ENCODE measurements at places on chromosomes 1 and 21.

DNA sequence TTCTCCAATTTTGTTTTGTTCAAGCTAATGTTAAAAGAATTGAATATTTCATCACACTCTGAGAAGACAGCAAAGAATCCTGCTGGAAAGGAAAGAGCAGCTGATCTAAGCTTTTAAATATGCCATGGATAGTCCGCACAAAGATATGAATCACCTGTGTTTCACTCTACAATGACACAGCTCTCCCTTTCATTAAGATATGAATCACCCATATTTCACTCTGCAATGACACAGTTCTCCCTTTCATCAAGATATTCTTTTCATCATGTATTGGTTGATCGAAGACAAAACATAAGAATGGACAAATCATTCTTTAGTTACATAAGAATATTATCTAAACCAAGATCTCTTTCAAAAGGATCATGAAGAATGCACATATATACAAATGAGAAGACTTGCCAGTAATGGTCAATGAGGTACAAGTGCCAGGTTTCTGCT, 367.3 kb downstream of the SMYD3 start:
- DNase-seq, result no peak

DNA sequence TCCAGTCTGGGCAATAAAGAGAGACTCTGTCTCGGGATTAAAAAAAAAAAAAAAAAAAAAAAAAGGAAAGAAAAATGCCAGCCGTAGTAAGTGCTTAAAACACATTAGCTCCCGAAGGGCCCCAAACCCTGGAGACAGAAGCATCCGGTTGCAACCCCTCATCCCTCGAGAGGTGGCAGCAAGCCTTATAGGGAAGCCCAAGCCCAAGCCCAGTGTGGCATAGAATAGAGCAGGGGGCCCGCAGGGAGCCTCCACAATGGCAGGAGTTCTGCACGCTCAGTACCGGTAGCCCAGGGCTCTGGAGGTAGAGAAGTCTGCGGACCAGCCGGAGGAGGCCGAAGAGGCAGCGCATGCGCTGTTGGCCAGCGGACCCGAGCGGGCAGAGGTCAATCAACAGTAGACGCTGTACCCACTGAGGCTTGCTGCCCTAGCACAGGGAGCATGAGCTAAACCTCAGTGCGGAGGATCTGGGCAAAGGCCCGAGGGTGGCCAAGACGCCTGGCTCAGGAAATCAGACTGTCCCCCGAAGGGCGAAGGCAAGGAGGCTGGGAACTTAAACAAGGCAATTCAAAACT, 34.1 kb upstream of the C1orf198 start:
- no peak for DNase-seq

DNA sequence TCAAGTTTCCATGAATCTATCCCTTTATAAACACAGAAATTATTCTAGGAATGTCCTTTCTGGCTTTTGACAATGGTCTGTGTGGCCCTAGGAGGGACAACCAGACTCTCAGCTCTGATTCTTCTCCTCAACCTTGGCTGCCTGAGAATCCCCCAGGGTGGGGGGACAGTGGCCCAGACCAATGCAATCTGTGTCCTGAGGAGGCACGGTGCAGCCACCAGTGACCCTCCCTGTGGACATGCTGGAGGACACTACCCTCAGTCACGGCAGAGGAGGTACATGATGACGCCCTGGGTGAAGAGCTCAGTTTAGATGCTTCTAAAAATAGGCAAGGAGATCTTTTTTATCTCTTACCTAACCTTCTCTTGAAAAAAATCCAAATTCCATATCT, 91.7 kb downstream of the PGBD5 start:
- no peak for DNase-seq

- DNase-seq, result no peak
These were observed 49.9 kb downstream of the XCL1 start for GRCh38 chr1:168626326-168626725.

DNA sequence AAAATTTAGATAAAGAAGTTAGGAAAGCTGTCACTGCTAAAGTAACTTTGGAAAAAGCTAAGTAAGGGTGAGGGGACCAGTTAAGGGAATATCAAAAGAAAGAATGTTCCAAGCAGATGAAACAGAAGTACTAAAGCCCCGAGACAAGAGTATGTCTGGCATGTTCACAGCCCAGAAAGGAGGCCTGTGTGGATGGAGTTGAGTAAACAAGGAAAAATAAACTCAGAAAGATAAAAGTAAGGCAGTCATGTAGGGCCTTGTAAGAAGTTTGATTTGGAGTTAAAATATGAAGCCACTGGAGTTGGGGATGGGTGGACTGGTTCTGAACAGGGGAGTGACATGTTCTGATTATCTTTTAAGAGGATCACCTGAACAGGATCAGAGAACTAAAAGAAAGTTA, 177.9 kb downstream of the CDC42BPA start:
- no peak for DNase-seq

DNA sequence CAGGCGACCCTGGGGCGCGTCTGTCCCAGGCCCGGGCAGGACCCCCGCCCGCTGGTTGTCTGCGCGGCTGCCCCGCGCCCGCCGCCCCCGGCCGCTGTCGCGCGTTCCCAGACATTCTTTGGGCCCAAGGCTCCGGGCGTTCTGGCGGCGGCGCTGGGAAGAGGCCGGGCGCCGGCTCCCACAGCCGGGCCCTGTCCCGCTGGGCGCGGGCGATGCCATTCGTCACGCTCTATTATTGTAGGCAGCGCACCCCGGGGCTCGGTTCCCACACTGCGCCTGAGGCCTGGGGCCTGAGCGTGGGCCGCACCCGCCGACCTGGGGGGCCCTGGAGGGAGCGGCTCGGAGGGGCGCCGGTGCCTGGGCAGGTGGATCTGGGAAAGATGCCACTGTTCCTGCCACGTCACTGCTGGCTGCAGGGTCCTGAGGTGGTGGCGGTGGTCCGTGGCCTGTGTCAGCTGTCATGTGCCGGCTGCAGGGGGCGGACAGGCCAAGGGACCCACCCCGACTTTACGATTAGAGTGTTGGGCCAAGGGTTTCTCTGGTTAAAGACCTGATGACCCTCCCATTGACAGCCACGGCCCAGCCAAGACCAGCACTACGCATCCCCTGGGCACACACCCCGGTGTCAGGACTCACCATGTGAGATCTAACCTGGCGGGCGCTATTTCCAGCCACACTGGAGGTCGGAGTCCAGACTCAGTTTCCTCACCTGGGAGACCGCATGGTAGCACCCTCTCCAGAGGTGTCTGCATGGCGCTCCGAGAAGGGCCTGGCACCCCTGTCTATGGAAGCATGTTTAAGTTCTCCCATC, 55.1 kb upstream of the ADARB1 start:
- DNase-seq, result no peak
